HepG2 (cell line): ENCODE measurements at places on chromosomes 1 and 21. TPM values are rescaled to one million over a fixed set of nuclear protein-coding genes. Genes with fewer than 3 reads are reported as not detected.

DNA sequence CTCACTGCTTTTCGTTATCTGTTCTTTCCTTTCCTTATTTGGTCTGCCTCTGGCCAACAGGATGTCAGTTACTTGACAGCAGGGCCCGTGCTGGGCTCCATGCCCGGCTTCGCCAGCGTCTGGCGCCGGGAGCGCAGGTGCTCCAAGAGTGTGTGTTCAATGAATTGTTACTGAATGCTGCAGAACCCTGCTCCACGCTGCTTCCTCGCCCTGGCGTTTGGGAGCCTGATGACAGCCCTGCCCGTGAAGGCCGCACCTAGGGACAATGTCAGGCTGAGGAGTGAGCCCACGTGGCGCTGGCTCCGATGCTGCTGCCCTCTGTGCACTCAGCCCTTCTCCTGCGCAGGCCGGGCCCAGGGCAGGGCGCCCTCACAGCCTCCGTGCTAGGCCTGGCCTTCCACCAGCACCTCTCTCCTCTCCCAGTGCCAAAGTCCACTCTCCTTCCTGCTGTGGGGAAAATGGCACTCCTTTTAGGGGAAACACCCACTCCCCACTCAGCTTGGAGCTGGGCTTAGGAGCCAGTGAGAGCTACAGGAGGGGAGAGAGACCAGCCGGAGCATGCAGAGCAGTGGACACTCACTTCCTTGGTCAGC is 51.4 kb downstream of the ACBD3 start:
- H3K27ac ChIP-seq: no peak overlapping the region
- H3K4me3 ChIP-seq: no peak overlapping the region
- H3K36me3 ChIP-seq: no peaks in the 10 kb centered on the region
- peaks cover 42% of the 10 kb centered on the region for H3K4me1 ChIP-seq

DNA sequence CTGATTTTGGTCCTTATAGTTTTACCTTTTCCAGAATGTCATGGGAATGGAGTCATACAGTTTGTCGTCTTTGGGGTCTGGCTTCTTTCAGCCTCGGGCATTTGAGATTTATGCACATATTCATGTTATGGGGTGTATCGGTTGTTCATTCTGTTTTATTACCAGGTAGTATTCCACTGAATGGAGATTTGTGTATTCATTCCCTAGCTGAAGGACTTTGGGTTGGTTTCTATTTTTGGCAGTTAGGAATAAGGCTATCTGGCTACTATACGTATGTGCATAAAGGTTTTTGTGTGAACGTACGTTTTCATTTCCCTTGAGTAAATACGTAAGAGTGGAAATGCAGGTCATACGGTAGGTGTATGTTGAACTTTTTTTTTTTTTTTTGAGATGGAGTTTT is 65.1 kb downstream of the ACTL8 start:
- no peaks in the 10 kb centered on the region for H3K36me3 ChIP-seq
- H3K4me3 ChIP-seq: no peak overlapping the region

GRCh38 chr1:9536301-9536700 is 3.0 kb upstream of the SLC25A33 start:
- H3K36me3 ChIP-seq: no peaks in the 10 kb centered on the region
- no peak for DNase-seq
- no peaks in the 10 kb centered on the region for H3K27me3 ChIP-seq
- H3K4me3 ChIP-seq: no peak overlapping the region
- H3K27ac ChIP-seq: no peak overlapping the region
- H3K4me1 ChIP-seq: peaks cover 56% of the 10 kb centered on the region

GABPB2 gene
- total RNA-seq: not detected in 2 replicates

C1orf115 gene
- total RNA-seq: 85.9 and 86.7 TPM in 2 replicates

GRIK3 gene
- total RNA-seq: not detected in 2 replicates
